SIG-M5 (cell line): ENCODE measurements at places on chromosomes 6 and 20.

DNA sequence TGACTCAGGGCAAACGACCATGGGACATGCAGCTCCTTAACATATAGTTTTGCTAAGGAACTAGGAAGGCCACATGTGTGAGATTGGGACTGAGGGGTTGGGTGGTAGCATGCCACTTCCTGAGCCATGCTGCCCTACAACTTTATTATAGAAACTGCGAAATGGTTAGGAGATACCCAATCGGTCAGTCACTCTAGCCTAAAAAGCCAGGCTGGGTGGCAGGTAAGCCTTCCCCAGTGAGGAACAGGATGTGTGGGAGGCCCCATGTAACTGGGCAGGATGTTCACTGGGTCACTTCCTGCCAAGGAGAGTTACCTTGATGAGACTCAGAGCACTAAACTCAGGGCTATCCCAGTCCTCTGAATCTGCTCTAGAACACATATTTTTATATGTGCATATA lies 123.5 kb downstream of the MAP3K7 start:
- DNase-seq = no peak

DNA sequence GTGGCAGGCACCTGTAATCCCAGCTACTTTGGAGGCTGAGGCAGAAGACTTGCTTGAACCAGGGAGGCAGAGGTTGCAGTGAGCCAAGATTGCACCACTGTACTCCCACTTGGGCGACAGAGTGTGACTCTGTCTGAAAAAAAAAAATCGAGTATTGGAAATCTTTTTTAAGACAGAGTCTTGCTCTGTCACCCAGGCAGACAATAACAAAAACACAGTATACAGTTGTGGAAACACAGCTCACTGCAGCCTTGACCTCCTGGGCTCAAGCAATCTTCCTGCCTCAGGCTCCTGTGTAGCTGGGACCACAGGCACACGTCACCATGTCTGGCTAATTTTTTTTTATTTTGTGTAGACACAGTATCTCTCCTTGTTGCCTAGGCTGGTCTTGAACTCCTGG lies 15.0 kb downstream of the NANP start:
- no peak for DNase-seq

DNA sequence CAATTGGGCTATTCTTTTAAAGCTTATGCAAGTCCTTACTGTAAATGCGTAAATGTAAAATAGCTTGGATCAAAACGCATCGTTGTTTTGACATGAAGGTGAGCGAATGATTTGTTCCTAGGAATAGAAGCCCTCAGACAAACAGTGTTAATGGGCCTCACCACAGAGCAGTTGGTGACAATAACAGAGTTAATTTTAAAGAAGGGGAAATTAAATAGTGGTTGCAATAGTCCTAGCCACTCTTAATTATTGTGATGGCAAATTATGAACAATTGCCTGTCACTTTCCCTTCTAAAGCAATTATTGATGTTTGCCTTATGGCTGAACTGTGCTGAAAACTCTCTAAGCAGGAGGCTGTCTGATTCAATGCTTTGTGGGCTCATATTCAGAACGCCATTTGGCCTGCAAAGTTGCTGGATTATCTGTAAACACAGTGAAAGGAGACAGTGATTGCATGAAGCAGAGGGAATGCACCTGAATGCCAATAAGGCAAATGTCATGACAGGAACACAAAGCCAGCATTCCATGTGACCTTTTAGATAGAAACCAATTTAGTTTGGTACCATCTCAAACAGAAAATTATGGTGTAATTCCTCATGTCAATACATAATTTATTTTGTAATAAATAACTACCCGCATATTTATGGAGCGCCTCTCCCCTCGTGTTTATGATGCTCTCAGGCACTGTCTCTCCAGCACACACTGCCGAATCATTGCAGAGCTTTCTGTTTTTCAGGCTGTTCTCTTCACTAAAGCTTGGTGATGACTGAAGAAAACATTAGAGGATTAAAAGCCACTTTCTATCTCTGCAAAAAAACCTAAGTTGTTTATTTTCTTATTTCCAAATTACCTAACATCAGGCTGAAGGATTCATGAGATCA lies 387.5 kb downstream of the HACE1 start:
- DNase-seq = no peak

DNA sequence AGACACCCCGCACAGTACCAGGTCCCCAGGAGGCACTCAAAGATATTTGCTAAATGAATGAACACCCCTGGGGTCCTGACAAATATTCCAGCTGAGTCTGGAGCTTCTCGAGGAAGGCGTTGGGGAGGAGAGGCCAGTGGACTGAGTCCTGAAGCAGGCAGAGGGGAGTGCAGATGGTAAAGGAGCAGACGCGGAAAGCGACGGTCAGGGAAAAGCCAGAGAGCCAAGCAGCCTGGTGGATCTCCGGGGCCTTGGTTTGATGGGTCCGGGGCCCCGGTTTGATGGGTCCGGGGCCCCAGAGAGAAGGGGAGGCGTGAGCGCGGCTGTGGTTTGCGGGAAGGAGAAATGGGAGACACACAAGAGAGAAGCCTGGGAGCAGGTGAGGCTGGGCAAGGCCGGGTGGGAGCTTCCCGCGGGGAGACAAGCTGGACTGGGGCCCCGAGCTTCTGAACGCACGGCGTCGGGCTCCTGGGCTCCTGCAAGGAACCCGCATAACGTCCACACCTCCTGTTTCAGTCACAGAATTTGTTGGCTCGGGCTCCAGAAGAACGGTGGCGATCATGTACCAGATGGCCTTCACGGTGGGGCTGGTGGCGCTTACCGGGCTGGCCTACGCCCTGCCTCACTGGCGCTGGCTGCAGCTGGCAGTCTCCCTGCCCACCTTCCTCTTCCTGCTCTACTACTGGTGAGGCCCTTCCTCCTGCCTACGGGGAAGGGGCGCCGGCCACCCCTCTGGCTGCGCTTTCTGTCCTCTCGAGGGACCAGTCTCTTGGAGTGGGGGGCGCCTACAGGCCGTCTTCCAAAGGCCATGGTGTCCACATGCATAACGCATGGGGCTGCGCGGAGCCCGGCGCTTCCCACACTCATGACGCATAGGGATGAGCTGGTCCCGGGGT lies 12.1 kb downstream of the SLC22A1 start:
- no peak for DNase-seq

DNA sequence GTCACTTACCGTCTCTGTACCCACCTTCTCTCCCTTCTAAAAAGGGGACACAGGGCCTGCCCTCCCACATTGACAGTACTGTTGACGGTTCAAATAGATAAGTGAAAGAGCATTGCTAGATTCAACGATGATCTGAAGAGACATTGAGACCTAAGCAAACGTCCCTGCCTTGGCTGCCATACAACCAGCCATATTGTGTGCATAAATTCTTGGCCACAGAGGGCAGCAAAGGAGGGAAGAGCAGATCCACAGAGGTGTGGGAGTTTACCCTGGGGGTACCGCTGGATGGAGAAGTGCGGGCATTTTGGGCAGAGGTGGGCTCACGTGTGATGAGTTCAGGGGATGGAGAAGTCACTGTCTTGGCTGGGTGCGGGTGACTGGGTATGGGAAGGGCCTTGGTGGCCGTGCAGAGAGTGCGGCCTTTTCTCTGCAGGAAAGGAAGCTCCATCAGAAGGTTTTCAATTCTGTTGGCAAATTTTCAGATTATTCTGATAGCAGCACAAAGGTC lies 85.6 kb downstream of the POPDC3 start:
- no peak for DNase-seq

GRCh38 chr6:139010674-139011073 lies 17.9 kb upstream of the ABRACL start:
- DNase-seq = no peak

DNA sequence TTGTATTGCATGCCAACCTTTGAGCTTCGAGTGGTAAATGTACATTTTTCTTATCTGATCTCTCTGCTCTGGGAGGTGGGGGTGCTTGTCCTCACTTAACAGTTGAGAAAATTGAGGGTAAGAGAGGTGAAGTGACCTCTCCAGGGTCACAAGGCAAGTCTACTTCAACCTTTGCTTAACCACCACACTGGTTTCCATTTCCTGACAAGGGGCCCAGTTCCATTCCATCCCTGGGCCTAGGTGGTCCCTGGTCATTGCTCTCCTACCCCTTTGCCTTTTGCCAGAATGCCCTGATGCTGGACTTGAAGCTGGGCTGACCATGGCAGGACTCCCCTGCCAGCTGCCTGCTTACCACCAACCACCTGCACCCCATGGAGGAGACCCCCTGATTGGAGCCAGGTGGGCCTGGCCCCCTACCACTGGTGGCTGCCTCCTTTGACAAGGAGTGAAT lies 9.9 kb upstream of the BPIFB3 start:
- no peak for DNase-seq

DNA sequence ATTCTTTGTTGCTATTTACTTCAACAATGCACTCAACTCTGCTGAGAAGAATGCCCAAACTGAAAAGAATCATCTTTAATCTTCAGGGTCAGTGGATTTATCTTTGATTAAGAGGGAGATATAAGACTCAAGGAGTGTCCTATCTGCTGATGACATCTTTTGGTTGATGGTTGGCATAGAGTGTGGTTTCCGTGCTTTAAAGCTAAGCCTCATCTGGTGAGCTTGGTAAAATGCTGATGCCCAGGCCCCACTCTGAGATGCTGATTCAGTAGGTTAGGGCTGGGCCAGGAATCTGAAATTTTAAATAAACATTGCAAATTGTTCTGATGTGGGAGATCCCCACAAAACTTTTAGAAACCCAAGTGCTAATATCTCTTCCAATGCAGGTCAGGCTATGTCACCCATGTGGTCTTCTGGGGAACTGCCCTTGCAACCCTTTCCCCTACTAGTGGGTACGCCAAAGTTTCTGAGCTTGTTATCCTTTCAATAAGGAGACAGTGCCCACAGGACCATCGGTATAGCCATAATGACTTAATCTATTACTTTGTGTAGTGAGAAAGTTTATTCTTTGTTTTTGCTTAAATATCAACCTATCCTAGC lies 68.5 kb upstream of the ARMH2 start:
- no peak for DNase-seq

- no peak for DNase-seq
Observed at GRCh38 chr6:144581812-144582537, 296.8 kb downstream of the UTRN start.

- no peak for DNase-seq
Observed at GRCh38 chr20:43853174-43853803, 61.4 kb upstream of the TOX2 start.

GRCh38 chr6:158047127-158047518 lies 65.5 kb downstream of the SYNJ2 start:
- DNase-seq = no peak

DNA sequence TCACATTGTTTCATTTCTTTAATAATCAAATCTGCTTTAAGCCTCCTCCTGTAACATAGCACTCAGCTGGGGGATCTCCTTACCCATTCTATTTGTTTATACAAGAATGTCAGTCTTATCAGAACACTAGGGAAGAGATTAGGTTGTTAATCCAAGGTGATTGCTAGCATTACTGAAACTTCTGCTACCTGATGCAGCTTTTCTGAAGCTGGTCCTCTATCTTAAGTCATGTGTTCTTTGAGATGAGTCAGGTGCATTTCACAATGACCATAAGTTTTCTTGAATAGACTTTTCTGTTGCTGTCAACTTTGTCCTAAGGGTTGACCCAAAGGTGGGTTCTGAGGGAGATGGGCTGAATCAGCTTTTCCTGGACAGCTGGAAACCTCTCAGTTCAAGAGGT lies 60.7 kb upstream of the SYNCRIP start:
- DNase-seq = no peak

GRCh38 chr6:74936886-74937285 lies 269.0 kb downstream of the COL12A1 start:
- no peak for DNase-seq

DNA sequence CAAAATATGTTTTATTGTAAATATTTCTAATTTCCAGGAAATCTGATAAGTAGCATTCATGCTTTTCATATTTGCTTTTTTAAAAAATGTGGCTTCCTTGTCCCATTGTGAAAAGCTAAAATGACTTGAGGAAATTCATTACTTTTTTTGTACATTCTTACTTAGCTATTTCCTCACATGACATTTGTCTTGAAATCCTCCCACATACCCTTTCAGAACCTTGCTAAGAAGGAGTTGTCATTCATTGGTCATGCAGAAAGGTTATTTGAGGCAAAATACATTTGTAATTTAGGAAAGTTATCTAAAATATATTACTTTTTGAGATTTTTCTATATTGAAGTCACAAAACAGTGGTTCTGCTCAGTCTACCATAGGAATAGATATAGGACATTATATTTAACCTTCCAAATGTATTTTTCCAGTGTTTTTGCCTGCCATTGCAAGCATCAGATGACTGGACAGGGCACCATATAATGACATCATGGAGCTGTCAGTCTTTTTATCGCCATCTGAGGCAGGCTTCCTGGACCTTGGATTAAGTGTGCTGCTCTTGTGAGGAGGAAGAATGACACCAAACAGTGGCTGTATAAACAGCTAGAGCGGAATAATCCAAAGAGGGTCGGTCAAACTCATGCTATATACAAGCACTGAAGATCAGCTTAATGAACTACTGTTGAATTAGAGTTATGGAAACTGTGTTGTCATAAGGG lies 109.4 kb upstream of the HCRTR2 start:
- no peak for DNase-seq

DNA sequence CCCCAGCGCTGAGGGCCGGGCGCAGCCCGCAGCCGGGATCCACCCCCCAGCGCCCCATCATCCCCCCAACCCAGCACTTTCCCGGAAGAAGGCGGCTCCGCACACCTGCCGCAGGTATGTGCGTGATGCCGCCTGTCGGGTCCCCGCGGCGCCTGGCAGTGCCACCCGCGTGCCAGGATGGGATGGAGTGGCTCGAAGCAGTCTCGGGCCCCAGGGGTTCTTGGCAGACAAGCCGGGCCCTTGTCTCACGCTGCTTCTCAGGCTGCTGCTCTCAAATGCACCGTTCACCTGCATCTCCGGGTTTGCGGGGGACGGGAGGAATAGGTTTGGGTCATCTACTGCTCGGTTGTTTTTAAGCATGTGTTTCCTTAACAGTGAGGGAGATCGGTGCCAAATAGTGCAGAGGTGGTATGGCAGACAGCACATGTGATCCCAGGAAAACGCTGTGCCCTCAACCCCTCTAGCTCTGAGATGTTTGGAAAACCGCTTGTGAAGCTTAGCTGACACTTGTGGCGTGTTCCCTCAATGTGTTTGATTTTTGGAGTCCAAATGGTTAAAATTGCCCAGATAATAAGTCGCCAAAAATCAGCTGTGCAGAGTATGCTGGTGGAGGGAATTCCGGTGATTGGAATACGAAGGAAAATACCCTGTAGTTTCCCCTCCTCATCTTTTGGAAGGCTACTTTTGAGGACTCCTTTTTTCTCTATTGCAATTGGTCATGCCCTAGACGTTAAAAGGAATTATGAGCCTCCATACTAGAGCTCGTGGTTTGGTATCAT lies 926 bp downstream of the MYLIP start:
- DNase-seq = no peak

GRCh38 chr20:582204-582603 lies 27.9 kb downstream of the TCF15 start:
- DNase-seq = no peak

- DNase-seq = no peak
Observed at GRCh38 chr6:209432-210103, 82.7 kb upstream of the DUSP22 start.

GRCh38 chr20:11906626-11907480 lies 10.8 kb upstream of the BTBD3 start:
- DNase-seq = no peak
